Activated naive CD4-positive, alpha-beta T cell treated with anti-CD3 and anti-CD28 coated beads, Interleukin-2, amount 50 U/mL, for 16 hours (primary cell): ENCODE measurements at places on chromosomes 7 and 10.

- DNase-seq, result no peak
These were observed 54.6 kb downstream of the ATE1 start for GRCh38 chr10:121873236-121873635.

GRCh38 chr7:100098913-100099312 is 2.3 kb downstream of the MCM7 start:
- DNase-seq, result no peak

DNA sequence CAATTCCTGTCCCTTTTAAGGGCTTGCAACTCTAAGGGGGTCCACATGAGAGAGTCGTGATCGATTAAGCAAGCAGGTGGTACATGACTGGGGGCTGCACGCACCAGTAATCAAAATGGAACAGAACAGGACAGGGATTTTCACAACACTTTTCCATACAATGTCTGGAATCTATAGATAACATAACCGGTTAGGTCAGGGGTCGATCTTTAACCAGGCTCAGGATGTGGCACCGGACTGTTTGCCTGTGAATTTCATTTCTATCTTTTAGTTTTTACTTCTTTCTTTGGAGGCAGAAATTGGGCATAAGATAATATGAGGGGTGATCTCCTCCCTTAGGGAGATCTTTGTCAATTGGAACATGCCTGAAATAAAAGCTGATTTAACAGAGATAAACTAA is 370.1 kb downstream of the IPMK start:
- no peak for DNase-seq

GRCh38 chr10:88835910-88836221 is 15.8 kb downstream of the ANKRD22 start:
- DNase-seq, result no peak

- DNase-seq, result no peak
These were observed 25.0 kb upstream of the CNNM1 start for GRCh38 chr10:99303899-99304861.

GRCh38 chr10:68924593-68924992 is 23.5 kb downstream of the DDX50 start:
- DNase-seq, result no peak

DNA sequence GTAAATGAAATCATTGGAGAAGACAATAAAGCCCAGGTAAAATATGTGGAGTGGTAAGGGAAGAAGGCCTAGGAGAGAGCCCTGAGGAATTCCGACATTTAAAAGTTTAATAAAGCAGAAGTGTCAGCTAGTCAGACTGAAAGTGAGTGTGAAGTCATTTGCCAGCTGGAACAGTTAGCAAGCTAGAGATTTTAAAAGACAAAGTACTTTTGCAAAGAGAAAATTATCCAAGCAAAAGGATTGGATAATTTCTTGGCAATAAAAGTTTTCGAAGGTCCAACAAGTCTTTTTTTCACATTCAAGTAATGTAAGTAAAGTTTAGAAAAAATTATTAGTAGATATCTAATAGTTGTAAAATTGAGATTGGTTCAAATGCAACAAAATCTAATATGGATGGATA is 27.1 kb upstream of the SEMA3C start:
- DNase-seq, result no peak

DNA sequence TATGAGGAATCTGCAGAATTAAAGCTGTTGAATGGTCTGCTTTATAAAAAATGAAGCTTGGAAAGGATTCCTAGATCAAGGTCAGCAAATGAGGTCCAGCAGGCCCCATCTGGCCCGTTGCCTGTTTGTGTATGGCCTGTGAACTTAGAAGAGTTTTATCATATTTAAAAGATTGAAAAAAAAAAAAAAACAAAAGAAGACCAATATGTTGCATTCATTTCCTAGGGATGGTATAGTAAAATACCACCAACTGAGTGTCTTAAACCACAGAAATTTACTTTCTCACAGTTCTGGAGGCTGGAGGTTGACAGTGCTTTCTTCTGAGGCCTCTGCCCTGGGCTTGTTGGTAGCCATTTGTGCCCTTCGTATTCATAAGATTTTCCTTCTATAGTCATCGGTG is 109.2 kb downstream of the PPP1R3A start:
- DNase-seq, result no peak

- no peak for DNase-seq
These were observed 120.9 kb downstream of the CACNB2 start for GRCh38 chr10:18261063-18261610.

DNA sequence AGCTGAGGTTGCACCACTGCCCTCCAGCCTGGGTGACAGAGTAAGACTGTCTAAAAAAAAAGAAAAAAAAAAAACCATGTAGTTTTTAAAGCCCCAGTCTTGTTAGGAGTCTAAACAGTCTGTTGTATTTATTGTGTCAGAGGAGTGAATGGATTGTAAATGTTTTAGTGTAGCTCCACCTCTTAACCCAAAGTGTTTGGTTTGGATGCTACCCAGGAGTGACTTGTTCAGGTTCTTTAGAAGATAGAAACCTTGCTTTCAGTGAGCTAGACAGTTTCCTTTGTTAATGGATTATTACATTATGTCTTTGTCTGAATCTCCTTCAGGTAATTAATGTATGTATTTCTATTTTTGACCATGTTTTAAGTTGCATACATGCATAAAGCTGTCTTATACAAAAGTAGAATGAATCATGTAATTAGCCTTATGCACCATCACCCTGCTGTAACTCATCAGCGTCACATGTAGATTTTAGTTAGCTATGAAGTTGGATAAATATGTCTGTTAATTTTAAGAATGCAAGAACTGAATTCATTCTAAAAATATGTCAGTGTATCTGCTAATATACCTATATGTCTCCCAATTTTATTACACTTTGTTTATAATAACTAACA is 97.7 kb downstream of the TAF3 start:
- DNase-seq, result no peak

DNA sequence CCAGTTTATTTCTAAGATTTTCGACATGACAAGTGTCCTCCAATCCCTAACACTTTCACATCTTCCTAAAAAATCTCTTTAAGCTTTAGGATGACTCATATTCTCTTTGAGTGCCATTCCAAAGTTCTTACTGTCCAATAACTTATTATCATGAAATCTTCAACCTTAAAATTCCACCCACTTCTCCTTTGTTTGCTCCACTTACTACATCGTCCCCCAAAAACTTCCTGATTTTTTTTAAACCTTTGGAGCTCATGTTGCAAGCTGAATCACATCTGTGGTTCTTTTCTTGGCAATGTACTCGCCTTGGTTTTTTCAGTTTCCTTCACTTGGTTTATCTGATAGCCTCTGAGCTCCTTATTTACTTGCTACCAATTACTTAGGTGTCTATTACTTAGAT is 39.2 kb upstream of the JCAD start:
- DNase-seq, result no peak

GRCh38 chr10:67804395-67804678 is 33.7 kb downstream of the DNAJC12 start:
- no peak for DNase-seq

- DNase-seq, result no peak
These were observed 25.9 kb upstream of the PTPRN2 start for GRCh38 chr7:158613481-158613880.

DNA sequence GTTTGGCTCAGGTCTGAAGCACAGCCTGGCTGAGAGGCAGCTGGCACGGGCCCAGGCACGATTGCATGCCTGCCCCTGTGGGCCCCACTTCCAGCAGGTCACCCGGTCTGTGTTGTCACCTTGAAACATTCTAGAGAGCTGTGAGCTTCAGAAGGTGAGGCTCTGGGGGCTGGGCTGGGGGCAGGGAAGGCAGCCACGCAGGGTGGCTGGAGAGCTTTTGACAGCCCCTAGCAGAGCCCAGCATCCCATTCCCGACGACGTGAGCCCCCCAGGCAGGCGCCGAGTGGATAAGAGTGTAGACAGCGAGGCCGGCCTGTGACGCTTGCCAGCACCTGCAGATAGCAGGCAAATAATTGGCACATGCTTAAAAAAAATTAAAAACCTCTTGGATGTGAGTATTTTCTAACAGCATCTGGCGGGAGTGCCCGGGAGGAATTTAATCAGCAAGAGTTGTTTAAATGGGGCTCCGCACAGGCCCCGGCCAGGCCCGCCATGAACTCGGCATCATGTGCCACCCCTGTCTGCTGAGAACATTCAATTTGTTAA is 212.0 kb upstream of the TBX20 start:
- no peak for DNase-seq

DNA sequence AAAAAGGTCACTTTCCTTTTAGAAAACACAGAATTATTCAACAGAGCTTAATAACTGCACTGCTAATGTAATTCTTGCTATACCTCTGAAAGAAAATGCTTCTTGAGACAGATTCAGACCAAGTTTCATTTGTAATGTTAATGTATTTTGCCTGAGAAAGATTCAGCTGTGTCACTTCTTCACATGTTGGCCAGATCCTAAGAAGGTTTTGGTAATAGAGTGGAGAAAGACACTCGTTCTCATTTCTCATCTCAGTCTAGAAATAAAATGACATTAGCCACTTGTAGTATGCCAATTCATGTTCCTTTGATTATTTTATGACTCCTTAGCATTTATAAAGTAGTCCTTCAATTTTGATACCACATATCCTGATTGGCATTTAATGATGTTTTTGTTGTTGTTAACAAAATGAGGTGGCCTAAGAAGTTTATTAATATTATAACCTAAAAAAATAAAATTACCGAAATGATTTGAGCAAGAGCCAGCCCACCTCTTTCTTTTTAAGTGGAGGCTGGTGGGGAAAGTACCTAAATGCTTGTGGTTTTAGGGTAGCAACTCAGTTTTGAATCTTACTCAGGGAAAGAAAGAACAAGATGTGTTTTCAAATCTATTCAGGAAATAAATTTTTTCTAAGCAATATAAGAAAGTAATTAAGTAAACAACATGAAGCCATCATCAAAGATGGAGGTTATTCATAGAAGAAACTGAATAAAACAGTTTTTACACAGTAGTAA is 16.4 kb upstream of the ELAPOR2 start:
- no peak for DNase-seq

- no peak for DNase-seq
These were observed 93.8 kb downstream of the PARD3 start for GRCh38 chr10:34721208-34721840.

GRCh38 chr10:68727146-68727545 is 6.1 kb downstream of the CCAR1 start:
- no peak for DNase-seq

DNA sequence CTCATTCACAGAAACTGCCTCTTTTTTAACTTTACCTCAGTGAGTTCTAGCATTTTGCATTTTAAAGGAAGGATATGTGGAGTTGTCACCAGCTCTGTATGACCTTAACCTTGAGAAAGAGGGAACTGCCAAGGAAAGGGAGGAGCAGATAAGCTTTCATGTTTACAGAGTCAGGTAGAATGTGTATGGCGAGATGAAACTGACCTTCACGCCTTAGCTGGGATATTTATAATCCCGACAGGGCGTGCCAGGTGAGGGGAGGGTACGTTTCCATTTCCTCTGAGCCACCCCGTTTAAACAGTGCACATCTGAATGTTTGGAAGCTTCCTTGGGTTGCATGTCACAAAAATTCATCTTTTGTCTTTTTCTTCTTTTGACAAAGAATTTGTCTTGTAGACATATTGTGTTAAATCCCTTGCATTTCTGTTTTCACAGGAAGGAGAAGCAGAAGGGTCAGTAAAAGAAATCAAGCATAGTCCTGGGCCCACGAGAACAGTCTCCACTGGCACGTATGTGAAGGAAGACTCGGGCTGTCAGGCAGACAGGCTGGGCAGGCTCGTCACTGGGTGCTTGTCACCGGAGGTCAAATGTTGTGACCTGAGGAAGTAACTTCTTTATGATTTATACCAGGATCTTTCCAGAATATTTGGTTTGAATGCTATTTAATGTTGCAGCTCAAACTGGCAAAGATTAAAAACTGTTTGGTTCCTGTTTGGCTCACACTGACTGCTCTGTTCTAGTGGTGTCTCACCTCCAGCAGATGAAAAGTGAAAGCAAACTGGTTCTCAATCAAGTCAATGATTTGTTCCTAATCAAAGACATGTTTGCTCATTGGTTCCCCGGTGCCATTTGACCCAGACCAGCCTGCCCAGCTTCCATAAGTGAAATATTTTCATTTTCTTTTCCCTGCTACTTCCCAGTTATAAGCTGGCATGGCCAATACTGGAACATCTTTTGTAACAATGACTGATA is 16.2 kb downstream of the OPTN start:
- no peak for DNase-seq

GRCh38 chr10:115023715-115024114 is 69.5 kb upstream of the ATRNL1 start:
- DNase-seq, result no peak

DNA sequence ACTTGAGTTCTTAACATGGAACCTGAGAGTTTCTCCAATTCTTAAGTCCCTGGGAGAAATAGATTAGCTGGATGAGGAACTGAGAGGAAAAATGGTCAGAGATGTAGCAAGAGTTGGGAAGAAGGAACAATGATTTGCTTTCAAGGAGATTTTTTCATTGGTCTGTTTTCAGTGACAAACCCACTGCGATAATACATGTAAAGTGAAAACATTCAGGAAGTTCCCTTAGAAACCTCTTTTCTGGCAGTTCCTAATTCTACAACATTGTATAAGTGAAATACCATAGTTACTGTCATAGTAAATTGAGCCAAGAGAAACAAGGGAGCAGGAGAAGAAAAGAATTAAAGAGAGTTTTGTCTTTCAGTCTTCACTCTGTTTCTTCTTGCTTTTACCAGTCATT is 12.1 kb upstream of the MAGI2 start:
- no peak for DNase-seq

DNA sequence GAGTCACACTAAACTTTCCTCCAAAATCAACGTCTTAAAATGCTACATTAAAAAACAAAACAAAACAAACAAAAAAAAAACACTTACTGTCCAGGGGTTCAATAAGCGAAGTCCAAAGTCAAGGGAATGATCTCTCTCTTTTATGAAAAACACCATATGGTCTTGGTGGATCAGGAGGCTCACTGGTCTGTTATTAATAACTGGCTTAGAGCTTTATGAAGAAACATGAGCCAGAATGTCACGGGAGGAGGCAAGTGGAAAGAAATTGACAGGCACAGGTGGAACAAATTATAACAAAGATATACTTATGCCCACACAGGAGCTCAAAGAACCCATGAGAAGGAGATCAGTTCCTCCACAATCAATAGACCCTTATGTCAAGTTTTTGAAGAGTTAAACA is at the start of gene MRLN:
TSS of gene MRLN (minus strand) at position 189 of the 400 bp plus-strand sequence.
- no peak for DNase-seq

DNA sequence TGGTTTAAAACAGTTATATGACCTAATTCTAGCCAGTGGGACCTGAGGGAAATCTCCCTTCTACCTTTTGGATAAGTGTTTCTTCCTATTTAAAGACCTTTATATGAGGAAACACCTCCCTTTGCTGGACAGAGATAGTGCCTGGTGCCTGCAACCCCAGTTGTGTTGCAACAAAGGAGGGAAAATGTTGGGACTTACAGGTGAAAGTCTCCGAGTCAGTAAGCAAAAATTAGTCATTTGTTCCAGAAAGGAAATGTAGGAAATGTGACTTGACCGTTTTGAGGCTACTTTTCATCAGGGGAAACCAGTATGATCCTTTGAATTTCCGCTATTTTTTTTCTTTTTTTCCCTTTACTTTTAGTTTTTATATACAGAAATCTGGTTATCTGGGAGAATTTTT is 165.5 kb downstream of the DKK1 start:
- DNase-seq, result no peak

GRCh38 chr7:77991656-77992055 is 193.1 kb downstream of the PHTF2 start:
- no peak for DNase-seq
